ENCODE measurements at places on chromosomes 3 and 15.

DNA sequence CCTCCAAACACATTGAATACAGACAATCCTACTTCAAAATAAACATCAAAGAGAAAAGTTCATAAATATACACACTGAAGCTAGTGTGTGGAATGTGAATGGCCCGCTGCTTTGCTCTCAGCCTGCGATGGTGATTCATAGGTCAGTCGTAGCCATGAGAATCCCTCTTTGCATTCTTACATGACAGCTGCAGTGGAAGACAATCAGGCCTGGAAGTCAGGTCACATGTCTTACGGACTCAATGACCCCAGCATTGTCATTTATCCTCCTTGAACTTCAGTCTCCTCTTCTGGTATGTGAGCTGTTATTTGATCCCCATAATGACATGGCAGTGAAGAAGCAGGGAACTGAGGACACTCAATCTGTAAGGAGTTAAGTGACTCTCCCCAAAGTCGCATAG, 217.8 kb upstream of the EOMES start:
- no peak for DNase-seq

DNA sequence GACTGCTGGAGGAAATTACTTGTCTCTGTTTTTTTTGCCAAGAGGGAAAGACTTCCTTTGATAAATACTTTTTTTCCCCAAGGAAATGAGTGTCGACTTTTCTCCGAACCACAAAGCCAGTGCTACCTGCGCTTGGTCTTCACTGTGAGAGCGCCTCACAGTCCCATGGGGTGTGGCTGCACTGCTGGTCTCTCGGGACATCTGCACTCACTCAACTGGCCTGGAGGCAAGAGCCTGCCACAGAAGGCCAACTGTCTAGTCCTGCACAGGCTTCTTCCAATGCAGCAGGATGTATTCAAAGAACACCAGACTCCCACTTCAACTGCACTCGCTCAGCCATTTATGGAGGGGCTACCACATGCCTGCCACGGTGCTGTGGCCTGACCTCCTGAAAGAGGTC, 40.6 kb upstream of the CGNL1 start:
- DNase-seq: no peak

- no peak for DNase-seq
Measured at GRCh38 chr3:183584246-183584913, 28.9 kb upstream of the KLHL6 start.

DNA sequence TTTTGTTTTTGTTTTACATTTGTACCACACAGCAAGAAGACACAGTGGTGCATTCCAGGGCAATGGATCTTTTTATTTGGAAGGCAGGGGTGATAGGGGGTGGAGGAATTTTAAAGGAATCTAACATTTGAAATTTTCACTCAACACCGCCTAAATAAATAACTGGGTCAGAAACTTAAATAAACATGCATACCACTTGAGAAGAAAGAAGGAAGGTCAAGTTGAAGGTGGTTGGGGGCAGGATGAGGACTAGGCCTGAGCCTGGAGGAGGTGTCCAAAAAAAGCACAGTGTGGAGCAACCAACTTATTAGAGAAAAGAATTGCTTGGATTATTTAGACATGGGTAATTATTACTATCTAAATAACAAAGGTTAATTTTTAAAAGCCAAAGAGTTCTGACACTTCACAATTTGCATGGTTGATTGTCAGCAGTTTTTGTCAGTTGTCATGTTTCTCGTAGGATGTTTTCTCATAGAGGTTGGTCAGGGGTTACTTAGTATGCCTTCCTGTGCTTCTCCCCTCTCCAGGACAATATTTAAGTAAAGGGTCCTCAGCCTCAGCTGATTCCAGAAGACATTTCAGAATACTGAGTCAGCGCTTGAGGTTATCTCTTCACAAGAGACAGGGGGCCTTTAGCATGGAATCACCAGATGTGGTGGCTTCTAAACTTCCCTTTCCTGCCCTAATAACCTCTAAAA, 173.7 kb upstream of the SLC2A2 start:
- DNase-seq: no peak

GRCh38 chr15:62250978-62251377, 85.9 kb upstream of the C2CD4B start:
- DNase-seq: no peak

- peak; percentile 61 for DNase-seq
Measured at GRCh38 chr15:70505411-70505919, 257.9 kb downstream of the UACA start.

DNA sequence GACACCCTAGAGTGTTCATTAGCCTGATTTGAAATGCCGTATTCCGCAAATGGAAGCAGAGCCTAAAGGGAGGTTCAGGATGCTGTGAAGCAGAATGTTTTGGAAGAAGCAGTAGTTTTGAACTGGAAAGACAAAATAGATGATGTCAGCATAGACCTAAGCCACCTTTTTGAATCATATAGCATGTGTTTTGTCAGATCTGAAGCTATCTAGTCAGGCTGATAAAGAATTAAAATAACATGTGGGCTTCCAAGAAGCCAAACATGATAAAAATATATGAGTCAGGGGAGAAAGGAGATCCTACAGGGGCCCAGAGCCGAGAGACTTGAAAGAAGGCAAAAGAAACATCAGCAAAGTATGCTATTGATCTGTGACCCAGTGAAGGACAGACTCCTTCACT, 47.2 kb upstream of the RASA2 start:
- DNase-seq: no peak

DNA sequence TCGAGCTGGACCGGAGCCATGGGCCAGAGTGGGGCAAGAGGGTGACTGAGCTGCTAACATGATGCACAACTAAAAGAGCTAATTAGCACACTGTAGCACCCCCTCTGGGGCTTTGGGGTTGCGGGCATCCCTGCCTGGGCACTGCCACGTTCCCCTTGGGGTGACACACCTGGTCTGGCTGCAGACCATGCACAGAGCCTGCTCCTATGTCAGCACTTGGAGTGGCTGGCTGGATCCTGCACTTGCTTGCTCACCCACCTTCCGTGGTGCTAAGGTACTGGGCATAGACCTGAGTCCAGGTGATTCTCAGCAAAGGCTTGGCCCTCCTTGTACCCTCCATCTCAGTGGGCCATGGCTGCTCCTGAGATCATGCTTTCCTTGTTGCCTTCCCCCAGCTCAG, 12.8 kb upstream of the SPTBN5 start:
- DNase-seq: no peak

- DNase-seq: peak; percentile 18
Measured at GRCh38 chr15:56608140-56608778, 125.0 kb downstream of the ZNF280D start.

DNA sequence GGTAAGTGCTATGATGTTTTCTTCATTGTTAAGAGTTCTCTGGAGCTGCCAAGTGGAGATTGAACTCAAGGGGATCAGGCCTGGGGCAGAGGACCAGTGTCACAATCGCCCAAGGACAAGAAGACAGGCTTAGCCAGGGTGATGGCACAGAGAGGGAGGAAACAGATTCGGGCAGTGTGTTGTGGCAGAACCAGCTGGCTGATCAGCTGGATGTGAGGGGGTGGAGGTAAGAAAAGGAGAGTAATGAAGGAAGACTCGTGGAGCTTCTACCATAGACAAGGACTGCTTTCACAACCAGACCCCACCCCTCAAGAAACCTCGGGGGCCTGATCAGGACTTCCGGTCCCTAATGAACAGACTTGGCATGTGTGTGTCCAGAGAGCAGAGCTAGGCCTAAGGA, 60.9 kb upstream of the LINGO1 start:
- DNase-seq: no peak

DNA sequence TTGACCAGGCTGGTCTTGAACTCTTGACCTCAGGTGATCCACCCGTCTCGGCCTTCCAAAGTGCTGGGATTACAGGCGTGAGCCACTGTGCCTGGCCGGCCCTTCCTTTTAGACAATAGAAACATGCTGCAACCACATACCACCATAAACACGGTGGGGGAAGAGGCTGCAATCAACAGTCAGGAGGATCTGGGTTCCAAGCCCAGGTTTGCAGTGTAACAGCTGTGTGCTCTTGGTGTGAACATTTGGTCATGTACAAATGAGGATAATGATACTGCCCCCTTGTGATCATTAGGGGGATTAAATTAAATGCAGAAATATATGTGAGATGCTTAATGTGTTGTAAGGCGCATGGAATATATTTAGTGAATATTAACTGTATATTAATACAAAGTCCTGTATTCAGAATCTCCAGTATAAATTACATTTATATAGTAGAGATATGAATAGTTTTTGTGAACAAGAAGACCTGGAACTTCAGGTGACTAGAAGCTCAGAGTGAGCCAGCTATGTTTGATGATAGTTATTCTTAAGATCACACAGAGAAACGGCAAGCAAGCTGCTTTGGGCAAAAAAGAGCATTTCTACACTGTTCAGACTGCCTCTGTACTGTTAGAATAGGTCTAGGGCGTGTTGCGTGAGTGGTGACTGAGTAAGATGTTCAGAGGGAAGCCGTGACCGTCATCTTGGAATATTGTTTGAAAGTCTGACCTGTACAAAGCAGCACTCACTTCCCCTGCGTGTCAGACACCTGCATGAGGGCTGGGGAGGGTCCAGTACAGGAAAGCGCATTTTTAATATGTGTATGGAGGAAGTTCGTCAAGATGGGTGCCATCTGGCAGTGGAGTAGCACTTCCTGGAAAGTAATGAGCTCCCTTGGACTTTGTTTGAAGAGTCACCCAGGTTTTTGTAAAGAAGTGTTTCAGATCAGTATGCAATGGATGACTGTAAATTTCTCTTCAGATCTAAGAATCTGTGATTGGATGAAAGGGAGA, 125.8 kb downstream of the PGPEP1L start:
- DNase-seq: peak; percentile 43

DNA sequence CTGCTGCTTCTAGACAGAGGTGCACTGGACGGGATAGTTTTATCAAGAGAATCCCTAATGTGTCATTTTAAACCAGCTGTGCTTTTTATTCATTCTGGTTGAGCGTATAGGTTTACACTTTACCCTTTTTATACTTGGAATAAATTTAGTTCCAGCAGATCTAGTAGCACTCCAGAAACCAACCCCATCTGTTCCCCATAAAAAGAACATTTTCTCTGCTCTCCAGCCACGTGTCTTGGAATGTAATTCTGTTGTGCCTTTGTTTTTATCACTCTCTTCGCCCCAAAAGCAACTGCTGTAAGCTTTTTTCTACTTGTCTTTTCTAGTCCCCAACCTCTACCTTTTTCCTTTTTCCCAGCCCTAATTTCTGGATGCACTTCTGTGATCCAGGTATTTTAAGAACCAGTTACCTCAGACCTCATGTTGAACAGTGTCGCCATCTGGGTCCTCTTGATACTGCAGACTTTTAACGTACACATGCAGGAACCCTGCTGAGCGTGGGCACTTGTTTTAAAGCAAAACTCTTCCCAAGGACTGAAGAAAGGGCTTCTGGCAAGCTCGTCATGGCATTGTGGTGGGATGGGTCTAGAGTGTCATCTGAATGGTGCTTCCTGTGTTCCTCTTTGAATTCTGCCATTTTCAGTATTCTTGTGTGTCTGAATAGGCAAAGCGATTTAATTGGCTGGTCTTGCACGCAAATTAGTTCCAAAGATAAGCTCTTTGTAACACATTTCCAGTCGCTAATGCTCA, 5.7 kb upstream of the EXOG start:
- DNase-seq: no peak

- no peak for DNase-seq
Measured at GRCh38 chr3:14145670-14146380, 21.0 kb downstream of the TMEM43 start.

DNA sequence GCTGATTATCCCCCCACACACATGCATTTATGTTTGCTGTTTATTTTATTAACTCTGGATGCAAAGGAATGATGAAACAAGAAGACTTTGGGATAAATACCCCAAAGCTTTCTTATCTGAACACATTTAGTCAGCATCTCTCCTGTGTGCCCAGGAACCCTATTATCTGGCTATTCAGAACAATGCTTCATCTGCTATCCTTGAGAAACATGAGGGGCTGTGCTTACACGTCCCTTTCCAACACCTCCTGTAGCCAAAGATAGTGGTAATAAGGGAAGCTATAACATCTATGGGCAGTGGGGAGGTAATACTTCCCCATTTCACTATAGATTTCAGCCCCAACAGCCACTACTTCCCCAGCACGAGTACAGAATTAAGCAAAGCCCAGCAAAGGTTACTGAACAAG, 94.7 kb downstream of the SSR3 start:
- DNase-seq: no peak

DNA sequence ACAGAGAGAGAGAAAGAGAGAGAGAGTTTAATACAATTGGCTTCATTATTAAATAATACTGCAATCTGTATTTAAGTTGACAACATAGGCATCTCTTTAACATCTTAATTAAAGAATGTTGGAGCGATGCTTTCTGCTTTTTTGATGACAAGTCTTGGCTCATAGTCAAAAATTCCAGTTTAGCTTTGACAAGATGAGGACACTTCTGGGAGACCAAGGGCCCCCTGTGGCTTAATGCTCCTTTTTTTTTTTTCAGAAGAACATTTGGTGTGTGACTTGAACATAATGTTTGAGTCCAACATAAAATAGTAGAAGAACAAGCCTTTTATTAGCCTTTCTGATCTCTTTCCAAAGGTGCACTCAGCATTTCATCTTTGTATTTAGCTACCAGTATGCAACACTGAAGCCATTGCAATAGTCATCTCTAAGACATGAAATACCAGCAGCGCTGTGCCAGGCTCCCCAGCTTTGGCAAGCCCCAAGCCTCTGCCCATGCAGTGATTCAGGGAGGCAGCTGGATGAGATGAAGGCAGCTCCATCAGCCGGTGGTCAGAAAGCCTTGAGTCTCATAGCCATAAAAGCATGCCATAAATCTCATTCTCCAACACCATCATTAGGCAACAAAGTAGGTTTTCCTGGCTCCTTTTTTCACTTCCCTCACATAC, 349.4 kb upstream of the SEMA6D start:
- no peak for DNase-seq

DNA sequence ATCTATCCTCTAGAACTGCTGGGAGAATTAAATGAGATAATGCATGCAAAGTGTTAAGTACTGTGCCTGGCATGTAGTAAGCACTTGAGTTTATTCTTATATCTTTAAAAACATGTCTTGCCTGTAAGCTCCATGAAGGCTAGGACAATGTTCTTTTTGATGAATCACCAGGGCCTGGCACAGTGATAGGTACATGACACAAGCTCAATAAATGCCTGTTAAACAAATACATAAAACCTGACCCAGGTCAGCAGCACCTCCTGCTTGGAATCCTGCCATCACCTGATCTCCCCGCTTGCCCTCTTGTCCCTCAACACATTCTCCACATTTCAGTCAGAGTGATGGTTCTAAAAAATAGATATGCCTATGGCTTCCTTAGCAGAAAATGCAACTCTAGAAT, 186.8 kb downstream of the CHST2 start:
- no peak for DNase-seq
